Activated CD4-positive, CD25-positive, alpha-beta regulatory T cell treated with anti-CD3 and anti-CD28 coated beads, Interleukin-2, amount 50 U/mL, for 24 hours (primary cell): ENCODE measurements at places on chromosomes 2 and 18.

DNA sequence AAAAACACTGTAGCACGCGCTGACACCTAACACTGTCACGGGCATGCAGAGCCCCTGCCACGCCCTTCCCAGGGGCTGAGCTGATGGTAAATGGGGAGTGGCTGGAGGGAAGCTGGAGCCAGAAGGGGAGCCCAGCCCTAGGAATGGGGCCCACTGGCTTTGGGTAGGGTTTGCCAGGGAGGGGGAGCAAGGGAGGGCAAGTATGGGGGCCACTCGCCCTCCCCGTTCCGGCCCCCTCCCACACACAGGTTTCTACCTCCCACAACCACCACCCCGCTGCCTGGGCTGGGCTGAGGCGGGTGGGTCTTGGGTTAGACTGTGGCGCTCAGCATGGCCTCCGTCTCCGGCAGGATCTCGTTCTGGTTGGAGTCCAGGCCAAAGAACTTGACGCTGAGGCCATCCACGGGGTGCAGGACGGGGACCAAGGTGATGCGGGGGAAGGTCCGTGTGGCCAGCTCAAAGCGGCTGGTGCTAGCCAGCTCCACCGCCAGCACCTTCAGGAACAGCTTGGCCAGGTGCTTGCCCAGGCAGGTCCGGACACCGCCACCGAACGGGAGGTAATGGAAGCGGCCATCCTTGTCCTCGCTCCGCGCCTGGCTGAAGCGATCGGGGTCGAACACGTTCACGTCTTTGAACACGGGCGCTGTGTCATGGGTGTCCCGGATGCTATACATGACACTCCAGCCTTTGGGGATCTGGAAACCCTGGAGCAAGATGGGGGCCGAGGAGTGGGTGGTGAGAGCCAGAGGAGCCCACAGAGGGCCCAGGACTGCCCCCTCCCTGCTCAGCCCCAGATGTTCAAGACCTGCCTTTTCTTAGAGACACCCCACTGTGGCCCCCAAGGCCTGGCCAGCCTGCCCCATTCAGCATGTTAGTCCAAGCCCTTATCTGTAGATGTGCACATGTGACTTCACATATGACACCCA, 15.5 kb downstream of the CYP26B1 start:
- no peak for ATAC-seq

- no peak for ATAC-seq
These were observed 1094.7 kb upstream of the GYPC start for GRCh38 chr2:125561302-125561701.

- ATAC-seq = no peak
These were observed 51.4 kb upstream of the TMEM87B start for GRCh38 chr2:112003576-112004252.

DNA sequence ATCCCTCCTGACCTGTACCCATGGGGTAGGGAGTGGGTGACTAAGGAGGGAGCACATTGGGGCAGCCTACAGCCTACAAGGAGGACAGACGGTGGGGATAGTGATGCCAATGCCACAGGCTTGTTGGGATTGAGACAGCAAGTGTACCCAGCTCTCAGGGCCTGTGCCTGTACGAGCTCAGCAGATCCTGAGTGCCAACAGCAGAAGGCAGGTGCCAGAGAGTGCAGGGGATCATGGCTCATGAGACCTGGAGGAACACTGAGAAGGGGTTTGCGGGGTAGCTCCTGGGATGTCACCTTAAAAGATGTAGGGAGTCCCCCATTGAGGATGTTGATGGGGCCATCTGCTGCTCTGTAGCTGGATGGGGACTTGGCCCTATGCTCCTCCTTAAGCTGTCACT, 10.3 kb upstream of the SNED1 start:
- ATAC-seq = no peak

DNA sequence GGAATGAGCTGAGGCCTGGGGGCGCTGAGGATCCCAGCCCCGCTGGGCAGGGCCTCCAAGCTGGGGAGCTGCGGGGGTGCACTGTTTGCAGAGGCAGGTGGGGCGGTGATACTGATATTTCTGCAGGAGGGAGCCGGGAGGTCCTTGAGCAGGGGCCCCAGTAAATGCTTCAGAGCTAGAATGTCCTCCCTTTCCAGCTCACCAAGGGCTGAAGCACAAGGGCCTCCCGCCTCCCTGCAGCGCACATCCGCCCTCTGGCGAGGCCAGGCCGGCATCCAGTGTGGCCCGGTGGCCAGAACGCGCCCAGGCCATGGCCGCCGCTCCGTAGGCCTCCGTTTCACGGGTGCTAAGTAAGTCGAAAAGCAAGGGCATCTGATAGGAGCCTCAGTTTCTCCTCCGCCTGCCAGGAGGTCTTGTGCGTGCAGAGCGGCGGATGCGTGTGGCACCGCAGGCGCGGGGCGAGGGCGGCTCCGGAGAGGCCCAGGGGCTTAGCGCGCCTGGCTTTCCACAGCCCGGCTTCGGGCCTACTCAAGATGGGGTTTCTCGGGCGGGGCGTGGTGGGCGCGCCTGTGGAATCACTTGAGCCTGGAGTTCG, 29.5 kb upstream of the CHMP1B start:
- no peak for ATAC-seq

DNA sequence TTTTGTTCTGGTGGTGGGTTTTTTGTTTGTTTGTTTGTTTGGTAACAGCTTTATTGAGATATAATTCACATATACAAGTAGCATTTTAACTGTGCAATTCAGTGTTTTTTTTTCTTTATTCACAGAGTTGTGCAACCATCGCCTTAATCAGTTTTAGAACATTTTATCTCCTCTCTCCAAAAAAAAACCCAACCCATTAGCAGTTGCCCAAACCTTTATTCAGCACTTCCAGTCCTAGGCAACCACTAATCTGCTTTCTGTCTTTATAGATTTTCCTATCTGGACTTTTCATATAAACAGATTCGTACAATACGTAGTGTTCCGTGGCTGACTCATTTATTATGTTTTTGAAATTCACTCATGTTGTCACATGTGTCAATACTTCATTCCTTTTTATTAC, 38.7 kb downstream of the CCDC138 start:
- ATAC-seq = no peak

- no peak for ATAC-seq
These were observed 147.6 kb downstream of the THADA start for GRCh38 chr2:43448011-43448821.

DNA sequence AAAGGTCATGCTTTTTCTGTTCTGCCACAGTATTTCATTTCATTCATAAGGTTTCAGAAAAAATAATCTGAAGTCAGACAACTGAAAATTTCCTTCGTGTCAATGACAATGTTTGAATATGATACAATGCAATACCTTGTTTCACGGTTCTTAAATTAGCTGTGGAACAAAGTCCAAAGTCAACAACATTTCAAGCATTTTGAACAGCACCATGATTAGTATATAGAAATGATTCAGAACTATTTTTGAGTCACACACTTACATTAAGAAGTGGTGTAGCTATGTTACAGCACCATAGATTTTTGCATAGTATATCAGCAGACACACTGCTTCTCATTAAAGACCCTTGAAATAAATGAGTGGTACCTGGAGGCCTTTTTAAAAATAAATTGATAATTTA, 178.3 kb upstream of the DSEL start:
- no peak for ATAC-seq

GRCh38 chr2:30927465-30928075, 120.3 kb upstream of the CAPN13 start:
- no peak for ATAC-seq

- ATAC-seq = no peak
These were observed 719 bp downstream of the SMAD2 start for GRCh38 chr18:47929681-47930198.
